Activated CD4-positive, alpha-beta T cell treated with anti-CD3 and anti-CD28 coated beads for 24 hours (primary cell): ENCODE measurements at places on chromosomes 5 and 9.

DNA sequence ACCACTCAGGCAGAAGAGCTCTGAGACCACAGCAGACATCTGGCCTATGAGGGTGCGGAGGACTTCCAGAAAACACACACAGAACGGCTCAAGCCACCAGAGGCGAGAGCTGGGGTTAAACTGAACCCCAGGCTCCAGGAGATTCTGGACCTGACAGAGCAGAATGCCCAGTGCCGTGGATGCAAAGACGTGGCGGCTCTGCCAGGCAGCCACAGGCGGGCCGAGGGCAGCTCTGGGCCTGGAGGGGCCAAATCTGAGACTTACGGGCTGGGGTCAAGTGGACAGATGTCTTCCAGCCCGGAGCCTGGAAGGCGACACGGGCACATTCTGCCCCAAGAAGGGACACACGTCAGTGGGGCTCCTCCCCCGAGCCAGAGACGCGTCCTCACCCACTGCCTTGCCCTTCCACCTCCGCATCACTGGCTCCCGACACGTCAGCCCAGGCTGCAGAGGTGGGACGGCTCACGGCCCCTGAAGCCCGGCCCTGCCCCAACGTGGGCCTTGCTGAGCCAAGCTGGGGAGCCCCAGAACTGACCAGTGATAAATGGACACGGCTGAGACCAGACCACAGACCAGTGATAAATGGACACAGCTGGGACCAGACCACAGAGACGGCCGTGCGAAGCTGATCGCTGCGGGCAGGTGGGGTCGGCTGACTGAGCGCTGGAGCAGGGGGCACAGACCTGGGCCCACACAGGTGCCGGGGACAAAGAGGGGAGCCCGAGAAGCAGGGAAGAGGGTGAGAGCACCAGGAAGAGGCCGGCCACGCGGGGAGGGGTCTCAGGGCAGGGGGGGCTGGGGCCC is 40.9 kb upstream of the NSMF start:
- DNase-seq = no peak

GRCh38 chr5:35899800-35900199 is 38.6 kb downstream of the CAPSL start:
- DNase-seq = no peak

DNA sequence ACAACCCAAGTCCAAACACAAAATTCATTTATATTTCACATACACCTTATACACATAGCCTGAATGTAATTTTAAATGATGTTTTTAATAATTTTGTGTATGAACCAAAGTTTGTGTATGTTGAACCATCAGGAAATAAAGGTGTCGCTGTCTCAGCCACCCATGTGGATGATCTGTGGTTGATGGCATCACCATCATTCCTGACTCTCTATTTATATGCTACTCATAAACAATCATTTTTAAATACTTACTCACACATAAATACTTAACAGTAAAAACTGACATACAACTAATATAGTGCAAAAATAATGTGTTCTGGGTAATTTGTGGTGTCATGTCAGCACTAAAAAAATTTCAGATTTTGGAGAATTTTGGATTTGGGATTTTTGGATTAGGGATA is 38.4 kb downstream of the SMC5 start:
- no peak for DNase-seq

- DNase-seq = no peak
Observed at GRCh38 chr5:173062141-173062540, 6.0 kb downstream of the CREBRF start.

- no peak for DNase-seq
Observed at GRCh38 chr5:104061707-104062106, 499.1 kb upstream of the NUDT12 start.

GRCh38 chr9:124399323-124399967 is 15.8 kb downstream of the PSMB7 start:
- DNase-seq = no peak

- DNase-seq = no peak
Observed at GRCh38 chr9:84667571-84668195, 1.8 kb upstream of the NTRK2 start.

- DNase-seq = no peak
Observed at GRCh38 chr9:136024696-136025316, 63.6 kb upstream of the UBAC1 start.

DNA sequence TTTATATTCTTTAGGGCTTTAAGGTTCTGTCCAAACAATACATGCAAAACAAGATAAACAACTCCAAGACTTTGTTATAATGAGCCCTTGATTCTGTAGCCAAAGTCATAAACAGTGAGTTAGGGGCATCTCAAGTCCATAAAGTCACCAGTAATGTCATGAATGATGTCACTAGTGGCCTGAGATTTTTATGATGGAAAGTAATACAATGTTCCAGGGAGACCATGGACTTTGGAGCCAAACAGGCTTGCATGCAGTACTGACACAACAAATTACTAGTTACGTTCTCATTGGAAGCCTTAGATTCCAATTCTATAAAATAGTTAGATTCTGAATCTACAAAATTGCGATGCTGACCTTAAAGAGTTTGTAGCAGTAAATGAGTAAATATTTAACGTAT is 280.0 kb downstream of the HINT1 start:
- no peak for DNase-seq

GRCh38 chr9:7489036-7489435 is 310.5 kb downstream of the DMAC1 start:
- no peak for DNase-seq

GRCh38 chr5:170397059-170397458 is 7.9 kb upstream of the KCNMB1 start:
- DNase-seq = no peak

- no peak for DNase-seq
Observed at GRCh38 chr5:137304226-137304874, 194.8 kb downstream of the SPOCK1 start.

GRCh38 chr5:172818081-172818480 is 16.0 kb upstream of the ERGIC1 start:
- DNase-seq = no peak
